ENCODE measurements at places on chromosomes 1 and 21.

GRCh38 chr1:226110249-226111097 lies 48.0 kb downstream of the H3-3A start:
- peak; percentile 79 for DNase-seq

DNA sequence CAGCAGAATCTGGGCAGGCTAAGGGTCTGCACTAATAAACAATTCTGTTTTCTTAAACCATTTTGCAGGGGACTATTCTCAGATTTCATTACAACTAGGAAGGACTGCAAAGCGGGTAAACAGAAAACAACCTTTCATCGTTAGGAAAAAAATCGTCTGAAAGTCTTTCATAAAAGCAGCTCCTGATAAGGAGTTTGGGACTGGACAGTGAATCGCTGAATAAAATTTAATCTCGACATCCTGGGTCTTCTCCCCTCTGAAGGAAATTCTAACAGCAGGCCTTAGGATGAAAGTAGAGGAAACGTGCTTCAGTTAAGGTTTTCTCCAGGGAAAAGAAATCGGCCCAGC lies 471 bp upstream of the MTF2 start:
- DNase-seq: no peak

DNA sequence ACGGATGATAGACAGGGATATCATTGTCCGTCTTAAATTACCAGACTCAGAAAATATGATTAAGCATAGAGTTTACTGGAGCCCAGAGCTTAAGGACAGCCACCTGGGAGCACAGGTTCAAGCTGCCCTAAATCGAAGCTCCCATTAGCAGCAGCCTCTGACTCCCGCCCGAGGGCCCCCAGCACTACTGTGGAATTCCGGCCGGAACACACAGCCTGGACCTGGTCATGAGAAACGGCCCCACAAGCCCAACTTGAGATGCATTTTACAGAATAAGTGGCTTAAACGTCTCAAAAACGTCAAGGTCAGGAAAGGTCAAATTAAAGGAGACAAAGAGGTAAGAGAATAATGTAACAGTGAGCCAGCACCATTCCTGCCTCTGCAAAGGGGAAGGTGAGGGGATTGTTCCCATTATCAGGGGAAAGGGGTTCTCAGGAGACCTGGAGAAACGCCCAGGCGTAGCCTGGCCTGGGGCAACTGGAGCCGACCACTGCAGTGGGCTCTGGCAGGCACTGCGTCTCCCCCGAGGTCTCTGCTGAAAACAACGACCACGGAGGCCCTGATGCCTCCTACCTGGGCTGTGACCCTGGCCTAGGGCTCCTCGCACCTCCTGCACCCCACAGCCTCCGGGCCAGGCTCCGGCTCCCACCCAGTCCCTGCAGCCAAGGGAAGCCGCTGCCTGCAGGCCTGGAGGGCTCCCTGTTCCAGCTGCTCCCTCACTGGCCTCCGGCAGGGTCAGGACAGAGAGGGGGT lies 11.5 kb upstream of the COL6A1 start:
- no peak for DNase-seq

DNA sequence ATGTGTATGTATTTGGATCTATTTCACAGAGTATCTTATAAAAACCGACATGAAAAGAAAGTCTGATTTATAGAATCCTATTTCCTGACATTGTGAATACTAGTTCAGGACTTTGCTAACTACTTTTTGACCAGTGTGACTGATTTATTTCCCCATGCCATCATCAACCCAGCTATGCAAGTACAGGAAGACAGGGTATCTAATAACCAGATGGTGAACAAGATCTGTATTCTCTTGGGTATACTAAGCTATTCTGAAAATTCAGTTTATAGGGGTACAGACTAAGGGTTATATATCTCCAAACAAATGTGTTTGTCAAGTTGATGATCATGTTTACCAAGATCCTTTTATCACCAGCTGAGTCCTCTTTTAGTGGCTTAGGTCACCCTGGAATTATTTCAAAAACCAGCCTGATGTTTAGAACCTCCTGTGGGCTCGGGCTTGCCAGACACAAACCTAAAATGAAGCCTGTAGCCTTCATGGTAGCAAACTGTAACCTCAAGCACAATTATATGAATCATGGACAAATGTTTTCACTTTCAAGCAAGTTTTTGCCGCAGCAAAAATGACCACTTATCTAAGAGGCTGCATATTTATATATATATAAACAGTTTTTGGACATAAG lies 185.1 kb downstream of the FGGY start:
- DNase-seq: no peak

DNA sequence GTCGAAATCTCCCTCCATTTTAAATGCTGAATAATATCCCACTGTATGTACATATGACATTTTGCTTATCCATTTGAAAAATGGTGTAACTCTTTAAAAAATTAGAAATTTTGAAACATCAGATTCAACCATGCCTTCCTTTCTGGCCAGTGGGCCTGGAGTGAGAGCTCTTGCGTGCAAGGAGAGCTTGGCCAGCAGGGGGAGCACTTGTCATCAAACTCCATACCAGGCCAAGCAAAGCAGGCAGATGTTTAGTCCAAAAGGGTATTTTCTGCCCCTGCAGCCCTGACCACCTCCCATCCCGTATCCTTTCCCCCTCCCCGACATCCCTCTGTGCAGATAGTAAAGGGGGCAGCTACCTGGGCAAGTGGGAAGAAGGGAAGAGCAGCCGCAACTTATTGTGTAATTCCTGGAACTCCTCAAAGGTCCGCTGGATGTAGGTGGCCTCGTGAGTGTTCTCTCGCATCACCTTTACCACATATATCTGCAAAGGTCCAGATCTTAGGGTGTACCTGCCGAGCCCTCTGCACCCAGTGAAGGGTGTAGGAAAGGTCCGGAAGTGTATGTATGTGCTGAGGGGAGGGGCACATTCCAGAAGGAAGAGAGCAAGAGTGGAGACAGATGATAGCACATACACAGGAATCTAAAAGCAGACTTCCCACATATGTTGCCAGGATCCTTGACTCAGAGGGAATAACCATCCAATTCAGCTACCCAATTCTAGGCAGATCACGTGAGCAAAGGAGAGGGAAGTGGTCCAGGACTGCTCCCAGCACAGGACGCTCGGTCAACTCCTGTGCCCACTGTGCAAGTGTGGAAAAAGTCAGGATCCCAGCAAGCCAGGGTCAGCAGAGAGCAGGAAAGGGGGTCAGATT lies 19.9 kb upstream of the PPP1R15B start:
- DNase-seq: peak; percentile 90

GRCh38 chr1:23966973-23967493 lies 7.4 kb downstream of the PNRC2 start:
- no peak for DNase-seq

- no peak for DNase-seq
These were observed 4.7 kb downstream of the BTBD19 start for GRCh38 chr1:44812822-44813543.

DNA sequence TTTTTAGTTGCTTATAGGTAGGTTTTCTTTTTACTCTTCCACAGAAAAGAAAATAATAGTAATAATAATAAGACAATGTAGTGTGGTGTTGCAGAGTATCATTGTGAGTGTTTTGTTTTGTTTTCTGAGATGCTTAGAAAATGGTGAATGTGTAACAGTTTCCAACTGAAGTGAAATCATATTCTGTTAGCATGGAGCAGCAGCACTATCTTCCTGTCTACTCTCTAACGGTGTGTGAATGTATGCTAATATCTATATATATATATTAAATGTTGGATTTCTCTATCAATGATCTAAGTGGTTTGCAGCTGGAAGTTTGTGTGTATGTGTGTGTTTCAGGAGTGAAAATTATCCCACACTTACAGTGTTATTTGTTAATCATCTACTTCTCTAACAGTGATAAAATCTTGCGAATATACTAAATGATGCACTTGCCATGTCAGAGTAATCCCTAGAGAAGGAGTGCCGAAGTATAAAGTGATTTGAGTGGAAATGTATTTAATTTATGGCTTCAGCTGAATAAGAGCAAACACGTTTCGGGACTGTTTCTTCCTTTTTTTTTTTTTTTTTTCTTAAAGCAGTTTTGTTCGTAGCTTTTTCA lies 377 bp downstream of the SAMD13 start:
- DNase-seq: no peak

DNA sequence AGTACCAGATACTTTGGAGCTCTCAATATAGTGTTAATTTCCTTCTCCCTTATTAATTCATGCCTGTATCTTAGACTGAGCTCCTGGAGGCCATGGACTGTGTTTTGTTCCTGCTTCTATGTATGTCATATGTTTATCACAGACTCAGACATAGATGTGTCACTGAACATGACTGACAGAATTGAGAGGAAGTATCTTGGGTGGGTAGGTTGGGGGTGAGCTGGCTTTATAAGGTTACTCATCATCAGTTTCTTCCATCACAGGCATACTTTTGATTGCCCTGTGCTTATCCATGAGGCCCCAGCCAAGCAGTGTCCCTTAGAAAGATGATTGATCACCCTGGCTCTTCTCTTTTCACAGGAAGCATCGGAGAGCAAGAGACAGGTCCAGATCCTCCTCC lies 5.6 kb upstream of the SH3D21 start:
- DNase-seq: no peak

DNA sequence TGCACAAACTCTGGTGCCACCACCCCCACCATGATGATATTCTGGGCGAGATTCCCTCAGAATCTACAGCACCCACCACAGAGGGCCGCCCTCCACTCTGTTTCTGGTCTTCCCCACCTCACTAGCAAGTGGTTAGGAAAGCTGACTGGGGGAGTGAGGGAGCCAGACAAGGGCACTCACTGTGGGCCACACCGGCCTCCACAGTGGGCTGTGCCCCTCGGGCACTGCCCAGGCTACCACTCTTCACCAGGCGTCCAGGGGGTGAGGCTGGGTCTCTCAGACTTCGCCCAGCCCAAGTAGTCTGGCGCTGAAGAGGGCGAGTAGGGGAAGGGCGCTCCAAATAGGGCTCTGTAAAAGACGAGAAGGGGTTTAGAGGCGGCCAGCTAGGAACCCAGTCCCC lies 11.2 kb upstream of the GATAD2B start:
- no peak for DNase-seq

Measured in stimulated activated CD8-positive, alpha-beta memory T cell treated with anti-CD3 and anti-CD28 coated beads, Interleukin-4, amount 100 ng/mL, for 48 hours (primary cell).